ENCODE measurements at places on chromosomes 3 and 15.

DNA sequence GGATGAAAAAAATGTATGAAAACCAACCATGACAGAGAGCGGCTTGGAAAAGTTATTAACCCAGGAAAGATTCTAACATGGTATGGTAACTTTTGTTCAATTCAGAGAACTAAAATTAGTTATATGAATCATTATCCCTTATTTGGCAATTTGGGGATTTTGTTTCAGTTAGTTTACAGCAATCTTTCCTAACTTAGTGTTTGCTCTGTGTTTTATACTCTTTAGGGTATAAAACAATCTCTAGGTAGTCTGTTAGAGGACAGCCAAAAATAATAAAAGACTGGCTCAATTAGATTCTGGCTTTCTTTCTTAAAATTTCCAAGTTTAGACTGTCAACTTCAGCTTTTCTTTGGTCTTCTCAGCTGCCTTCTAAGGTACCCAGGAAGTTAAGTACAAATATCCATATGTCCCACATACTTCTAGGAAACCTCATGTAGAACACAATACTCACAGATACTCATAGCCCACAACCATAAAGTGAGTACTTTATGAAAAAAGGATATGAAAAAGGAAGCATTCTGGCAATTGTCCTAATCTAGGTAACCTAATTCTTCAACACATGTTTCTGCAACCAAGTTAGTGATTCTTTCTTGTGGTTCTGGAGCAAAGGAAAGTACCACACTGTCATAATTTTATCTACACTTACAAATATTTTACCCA lies 849.3 kb downstream of the ROBO1 start:
- no peak for DNase-seq

GRCh38 chr3:31124373-31124772 lies 229.9 kb upstream of the GADL1 start:
- DNase-seq: no peak

DNA sequence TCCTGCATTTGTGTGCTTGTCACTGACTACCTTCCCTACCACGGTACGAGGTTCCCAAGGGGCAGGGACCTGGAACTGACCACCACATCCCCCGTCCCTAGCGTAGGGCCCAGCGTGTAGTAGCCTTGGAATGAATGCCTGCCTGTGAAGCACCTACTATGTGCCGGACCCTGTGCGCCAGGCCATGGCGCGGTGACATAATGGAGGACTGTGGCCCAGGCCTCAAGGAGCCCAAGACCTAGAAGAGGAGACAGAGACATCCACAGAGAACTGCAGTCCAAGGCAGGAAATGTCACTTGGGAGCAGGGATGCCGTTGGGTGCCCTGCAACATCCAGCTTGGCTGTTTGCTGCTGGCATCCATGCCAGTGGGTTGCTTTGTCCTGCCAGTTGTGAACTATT lies 71.9 kb upstream of the SLC6A6 start:
- DNase-seq: no peak

DNA sequence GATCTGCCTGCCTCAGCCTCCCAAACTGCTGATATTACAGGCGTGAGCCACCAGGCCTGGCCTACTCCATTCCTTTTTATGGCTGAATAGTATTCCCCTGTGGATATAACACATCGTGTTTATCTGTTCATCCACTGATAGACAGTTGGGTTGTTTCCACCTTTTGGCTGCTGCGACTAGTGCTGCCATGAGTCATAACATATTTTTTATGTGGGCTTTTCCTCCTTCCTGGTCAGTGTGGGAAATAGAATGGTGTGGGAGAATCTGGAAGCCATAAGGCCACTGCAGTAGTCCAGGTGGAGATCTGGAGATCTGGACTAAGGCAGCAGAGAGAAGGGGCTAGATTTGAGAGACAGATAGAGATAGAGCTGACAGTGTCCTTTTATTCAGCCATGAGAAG lies 16.2 kb downstream of the LCMT2 start:
- no peak for DNase-seq

DNA sequence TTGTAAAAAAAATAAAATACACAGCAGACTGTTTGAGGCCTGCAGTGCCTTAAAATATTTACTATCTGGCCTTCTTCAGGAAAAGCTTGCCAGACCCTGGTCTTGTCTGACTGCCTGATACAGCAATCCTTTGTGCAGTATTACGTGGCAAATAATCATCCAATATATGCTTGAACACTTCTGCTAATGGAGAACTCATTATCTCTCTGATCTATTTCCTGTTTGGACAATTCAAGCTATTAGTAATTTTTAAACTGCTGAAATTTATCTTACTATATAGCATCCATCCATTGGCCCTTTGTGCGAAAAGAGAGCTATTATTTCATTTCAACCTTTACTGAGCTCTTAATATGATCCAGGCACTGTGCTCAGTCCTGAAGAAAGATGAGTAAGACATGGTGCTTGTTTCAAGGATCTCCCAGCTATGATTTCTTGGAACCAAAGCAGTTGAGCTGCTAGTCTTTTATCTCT lies 15.9 kb downstream of the ATG7 start:
- no peak for DNase-seq

DNA sequence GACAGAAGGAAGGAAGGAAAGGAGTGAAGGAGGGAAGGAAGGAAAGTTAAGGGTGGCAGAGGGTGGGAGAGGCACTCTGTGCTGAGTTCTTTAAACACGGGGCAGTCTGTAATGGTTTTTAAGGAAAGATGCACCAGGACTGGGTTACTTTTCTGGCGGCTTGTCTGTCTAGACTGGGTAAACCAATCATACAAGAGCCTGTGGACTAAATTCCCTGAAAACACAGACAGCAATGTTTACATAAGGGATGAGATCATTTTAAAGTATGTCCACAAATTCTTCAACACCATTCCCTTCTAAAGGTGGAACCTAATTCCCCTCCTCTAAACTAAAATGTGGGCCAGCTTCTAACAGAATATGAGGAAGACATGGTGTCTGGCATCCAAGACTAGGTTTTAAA lies 235.5 kb upstream of the IGF1R start:
- DNase-seq: no peak

DNA sequence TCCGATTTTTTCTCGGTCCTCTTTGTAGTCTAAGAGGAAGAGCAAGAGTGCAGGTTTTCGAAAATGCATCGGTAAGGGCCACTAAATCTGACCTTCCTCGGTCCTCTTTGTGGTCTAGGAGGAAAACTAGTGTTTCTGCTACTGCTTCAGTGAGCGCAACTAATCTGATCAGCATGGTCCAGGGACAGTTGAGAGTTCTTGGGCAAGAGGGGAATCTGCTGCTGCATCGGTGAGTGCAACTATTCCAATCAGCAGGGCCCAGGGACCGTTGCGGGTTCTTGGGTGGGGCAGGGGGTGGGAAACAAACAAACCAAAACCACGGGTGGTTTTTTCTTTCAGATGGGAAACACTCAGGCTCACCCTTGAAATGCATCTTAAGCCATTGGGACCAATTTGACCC lies 10.5 kb upstream of the OSBPL11 start:
- DNase-seq: no peak

All from stimulated activated CD8-positive, alpha-beta memory T cell treated with anti-CD3 and anti-CD28 coated beads, Interleukin-7, amount 100 ng/mL, for 48 hours (primary cell).